HFFc6 (cell line): ENCODE measurements at places on chromosomes 7 and 10. TPM values are rescaled to one million over a fixed set of nuclear protein-coding genes. Genes with fewer than 3 reads are reported as not detected.

The ASZ1 gene
- not detected in 2 replicates for total RNA-seq

DNA sequence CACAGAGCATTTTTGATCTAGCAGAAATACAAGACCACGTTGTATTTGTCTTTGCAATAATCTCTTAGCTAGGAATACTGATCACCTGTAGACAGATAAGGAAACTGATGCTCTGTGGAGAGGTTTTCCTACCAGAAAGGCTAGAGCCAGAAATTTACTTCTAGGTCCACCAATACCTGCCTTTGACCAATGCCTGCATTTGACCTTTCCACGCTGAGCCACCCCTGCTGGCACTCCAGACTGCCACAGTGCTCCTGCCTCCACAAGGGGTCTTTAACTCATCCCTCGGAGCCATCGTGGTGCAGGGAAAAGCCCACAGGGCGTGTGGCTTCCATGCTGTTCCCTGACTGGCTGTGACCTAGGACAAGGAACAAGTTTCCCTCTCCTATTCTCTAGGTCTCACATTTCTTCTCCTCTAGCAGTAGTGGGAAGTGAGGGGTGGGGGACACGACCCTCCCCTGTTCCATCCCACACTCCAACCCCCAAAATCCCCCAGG is 1.5 kb upstream of the ELN start:
- no peak overlapping the region for H3K27ac ChIP-seq
- H3K27me3 ChIP-seq: peaks cover 17% of the 10 kb centered on the region
- no peak for DNase-seq
- no peak overlapping the region; the same call in 1 of the 2 replicates for H3K4me3 ChIP-seq
- H3K36me3 ChIP-seq: no peaks in the 10 kb centered on the region
- peaks cover 56% of the 10 kb centered on the region for H3K4me1 ChIP-seq

DNA sequence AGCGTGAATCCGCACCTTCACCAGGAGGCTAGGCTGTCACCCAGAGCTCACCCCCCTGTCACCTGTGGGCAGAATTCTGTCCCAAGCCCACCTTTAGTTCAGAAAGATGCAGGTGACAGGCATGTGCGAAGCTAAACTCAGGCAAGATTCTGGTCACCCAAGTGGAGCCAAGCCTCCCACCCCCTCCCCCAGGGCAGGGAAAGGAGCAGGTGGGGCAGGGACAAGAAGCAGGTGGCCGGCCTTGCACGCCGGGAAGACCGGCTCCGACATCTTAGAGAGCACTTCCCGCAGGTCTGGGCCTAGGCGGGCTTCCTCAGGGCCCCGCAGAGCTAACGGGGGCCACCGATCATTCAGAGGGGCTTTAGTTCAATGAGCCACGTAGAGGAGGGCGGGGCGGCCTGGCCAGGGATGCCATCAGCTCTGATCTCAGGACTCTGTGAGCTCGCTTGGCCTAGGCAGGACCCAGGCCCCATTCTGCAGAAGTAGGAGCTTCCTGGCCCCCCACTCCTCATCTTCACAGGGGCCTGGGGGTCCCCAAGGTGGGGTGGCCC is 19.9 kb downstream of the UNCX start:
- no peak overlapping the region for H3K4me3 ChIP-seq
- no peaks in the 10 kb centered on the region for H3K36me3 ChIP-seq
- no peak for DNase-seq
- no peaks in the 10 kb centered on the region for H3K4me1 ChIP-seq
- no peak overlapping the region for H3K27ac ChIP-seq
- peaks cover 46% of the 10 kb centered on the region for H3K27me3 ChIP-seq

The FAM25C gene
- total RNA-seq: not detected in 3 replicates

GRCh38 chr10:23742807-23743206 is 303.9 kb downstream of the OTUD1 start:
- H3K27me3 ChIP-seq: no peaks in the 10 kb centered on the region; the same call in 1 of the 2 replicates
- H3K4me1 ChIP-seq: no peaks in the 10 kb centered on the region
- peaks cover 6% of the 10 kb centered on the region; the same call in 1 of the 2 replicates for H3K36me3 ChIP-seq
- H3K4me3 ChIP-seq: no peak overlapping the region
- H3K27ac ChIP-seq: no peak overlapping the region
- no peak for DNase-seq

GRCh38 chr7:11835260-11835659 is 3.3 kb upstream of the THSD7A start:
- H3K4me3 ChIP-seq: no peak overlapping the region
- H3K27me3 ChIP-seq: no peaks in the 10 kb centered on the region
- no peak overlapping the region for H3K27ac ChIP-seq
- no peaks in the 10 kb centered on the region for H3K4me1 ChIP-seq
- no peaks in the 10 kb centered on the region for H3K36me3 ChIP-seq
- DNase-seq: no peak
